OCI-LY7 (cell line): ENCODE measurements at places on chromosomes 12 and 14.
A peak's percentile ranks its signal among the peaks of the same experiment; 100 is the strongest.

DNA sequence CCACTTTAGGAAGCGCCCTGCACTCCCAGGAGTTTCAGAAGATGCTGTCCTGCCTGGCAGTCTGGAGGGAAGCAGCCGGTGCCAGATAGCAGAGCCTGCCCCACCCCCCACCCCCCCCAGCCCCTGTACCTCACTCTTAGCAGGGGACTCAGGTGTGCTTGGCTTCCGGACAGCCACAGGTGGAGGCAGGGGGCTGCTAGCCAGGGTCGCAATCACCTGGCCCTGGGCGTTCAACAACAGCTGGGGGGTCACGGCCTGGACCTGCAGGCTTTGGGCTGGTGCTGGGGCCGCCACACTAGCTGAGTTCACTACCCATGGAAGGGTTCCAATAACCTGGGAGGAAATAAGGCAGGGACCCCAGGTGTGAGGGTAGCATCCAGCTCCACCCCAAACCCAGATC lies 22.0 kb downstream of the POU6F1 start:
- DNase-seq = no peak

DNA sequence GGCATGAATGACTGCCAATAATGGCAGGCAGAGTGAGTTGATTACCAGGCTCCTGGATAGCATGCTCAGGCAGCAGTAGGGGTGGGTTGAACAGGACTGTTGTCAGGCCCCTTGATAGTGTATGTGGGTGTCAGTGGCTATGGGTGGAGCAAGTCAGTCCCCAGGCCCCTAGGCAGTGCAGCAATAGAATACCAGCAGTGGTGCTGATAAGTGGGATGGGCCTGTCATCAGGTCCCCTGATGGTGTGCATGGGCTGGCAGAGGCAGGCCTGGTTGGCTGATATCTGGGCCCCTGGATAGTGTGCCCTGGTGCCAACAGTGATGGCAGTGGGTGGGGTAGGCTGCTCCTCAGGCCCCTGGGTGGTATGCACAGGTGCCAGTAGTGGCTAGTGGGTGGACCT lies 32.4 kb downstream of the SMCO2 start:
- DNase-seq = no peak

- no peak for DNase-seq
Measured at GRCh38 chr14:52006361-52006760, 17.0 kb downstream of the RTRAF start.

DNA sequence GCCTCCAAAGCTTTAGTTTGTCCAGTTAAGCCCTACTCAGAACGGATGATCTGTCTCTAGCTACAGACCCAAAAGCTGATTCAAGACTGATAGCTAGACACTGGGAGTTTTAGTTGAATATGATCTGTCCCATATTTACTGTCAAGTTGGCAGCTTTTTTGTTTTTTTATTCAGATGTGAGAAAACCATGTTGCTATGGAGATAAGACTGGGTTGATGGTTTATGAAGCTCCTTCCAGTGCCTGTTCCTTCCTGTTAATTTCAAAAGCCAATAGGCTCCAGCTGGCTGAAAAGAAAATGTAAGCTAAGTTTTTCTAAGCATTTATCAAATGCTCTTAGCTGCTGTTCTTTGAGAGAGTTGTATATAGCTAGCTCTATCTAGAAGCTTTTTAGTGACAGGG lies 4.7 kb downstream of the DYNLL1 start:
- no peak for DNase-seq

- DNase-seq = peak; percentile 15
Measured at GRCh38 chr12:89468648-89469326, 55.8 kb downstream of the GALNT4 start.

GRCh38 chr14:50530358-50530757 lies 2.0 kb downstream of the MAP4K5 start:
- DNase-seq = no peak

DNA sequence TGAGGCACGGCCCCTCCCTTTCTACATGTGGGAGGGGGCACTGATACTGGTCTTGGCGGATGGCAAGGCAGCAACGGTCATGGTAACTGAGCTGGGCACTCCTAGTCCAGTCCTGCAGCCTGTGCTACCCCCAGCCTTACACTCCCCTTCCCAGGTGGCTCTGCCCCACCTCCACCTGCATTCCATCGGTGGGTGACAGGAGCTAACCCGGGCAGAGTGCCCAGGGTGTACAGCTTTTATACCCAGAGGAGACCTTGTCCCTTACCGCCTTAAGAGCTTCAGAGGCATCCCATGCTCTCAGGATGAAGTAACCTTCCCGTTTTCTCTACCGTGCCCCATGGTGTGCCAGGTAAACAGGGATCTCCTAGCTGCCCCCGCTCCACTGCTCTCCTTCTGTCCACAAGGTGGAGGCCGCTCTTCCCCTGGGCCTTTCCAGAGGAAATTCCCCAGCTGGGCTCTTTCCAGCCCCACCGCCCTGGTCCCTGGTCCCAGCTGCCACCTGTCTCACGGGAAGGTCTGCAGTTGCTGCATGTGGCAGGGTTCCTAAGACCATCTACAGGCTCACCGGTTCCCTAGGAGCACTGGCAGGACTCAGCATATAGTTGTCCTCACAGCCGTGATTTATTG lies 20.5 kb downstream of the BRI3BP start:
- no peak for DNase-seq

DNA sequence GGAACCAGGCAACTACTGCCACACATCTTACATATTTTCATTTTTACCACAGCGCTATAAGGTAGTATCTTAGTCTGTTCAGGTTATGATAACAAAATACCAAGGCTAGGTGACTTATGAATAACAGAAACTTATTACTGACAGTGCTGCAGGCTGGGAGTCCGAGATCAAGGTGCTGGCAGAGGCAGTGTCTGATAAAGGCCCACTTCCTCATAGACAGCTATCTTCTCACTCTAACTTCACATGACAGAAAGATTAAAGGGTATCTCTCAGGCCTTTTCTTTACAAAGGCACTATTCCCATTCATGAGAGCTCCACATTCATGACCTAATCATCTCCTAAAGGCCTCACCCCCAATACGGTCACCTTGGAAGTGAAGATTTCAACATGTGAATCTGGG lies 59.8 kb upstream of the MDM1 start:
- DNase-seq = no peak

GRCh38 chr12:107775093-107775721 lies 703 bp downstream of the ASCL4 start:
- no peak for DNase-seq

DNA sequence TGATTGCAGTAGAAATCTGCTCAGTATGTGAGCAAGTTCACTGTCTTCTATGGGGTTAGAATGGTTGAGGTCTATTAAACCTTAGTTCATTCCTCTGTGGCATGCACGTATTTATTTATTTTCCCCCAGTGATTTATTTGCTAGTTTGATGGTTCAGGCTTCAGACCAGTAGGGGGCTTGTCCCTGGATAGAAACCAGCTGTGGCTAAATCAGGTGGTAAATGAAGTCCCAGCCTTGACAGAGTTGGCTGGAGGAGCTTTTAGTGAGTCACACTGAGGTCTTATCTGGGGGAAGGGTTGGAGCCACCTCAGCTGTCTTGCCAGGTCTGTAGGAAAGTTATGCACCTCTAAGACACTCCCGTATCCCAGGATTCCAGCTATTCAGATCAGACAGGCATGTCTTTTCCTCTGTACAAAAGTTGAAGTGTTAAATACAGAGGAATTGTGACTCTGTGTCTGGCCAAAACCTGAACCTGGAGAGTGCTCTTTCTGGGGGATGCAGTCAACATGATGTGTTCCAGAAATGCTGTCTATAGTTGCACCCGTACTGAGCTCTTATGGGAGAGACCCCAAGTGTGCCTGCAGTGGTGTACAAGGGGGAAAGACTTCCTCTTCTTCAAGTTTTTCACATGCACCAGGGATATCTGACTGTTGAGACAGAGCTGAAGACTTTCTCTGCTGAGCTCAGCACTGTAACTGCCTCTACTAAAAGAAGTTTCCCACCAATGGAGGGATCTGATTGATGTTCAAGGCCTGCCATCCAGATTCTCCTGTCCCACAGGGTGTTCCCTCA lies 1322.1 kb downstream of the TMEM121 start:
- peak; percentile 90 for DNase-seq

DNA sequence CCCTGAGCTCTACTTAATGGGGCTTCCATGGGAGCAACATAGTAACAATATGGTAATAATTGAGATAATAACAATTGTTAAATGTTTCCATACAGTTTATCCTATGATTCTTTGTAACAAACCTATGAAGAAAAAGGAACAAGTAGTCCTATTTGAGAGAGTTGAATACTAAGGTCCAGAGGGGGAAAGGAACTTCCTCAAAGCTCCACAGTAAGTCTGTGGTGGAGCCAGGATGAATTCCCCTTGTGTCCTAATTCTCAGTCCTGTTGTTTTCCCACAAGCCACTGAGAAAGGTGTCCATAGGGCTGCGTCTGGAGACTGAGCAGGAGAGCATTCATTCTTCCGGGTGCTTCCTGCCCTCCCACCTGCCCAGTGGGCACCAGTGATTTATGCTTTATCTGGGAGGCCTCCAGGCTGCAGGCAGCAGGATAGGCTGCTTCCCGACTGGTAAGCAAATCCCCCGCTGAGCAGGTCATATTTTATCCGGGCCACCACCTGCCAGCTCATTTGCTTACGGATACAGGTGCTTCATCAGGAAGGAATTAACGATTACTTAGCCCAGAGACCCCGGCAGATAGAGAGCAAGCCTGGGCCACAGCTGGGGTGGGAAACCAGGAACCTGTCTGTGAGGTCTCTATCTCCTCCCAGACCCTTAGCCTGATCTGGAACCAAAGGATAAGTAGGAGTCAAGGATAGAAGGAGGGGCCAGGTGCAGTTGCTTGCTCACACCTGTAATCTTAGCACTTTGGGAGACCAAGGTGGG lies 33.9 kb upstream of the FAM222A start:
- DNase-seq = no peak

GRCh38 chr12:29167988-29168387 lies 18.9 kb downstream of the FAR2 start:
- DNase-seq = no peak

DNA sequence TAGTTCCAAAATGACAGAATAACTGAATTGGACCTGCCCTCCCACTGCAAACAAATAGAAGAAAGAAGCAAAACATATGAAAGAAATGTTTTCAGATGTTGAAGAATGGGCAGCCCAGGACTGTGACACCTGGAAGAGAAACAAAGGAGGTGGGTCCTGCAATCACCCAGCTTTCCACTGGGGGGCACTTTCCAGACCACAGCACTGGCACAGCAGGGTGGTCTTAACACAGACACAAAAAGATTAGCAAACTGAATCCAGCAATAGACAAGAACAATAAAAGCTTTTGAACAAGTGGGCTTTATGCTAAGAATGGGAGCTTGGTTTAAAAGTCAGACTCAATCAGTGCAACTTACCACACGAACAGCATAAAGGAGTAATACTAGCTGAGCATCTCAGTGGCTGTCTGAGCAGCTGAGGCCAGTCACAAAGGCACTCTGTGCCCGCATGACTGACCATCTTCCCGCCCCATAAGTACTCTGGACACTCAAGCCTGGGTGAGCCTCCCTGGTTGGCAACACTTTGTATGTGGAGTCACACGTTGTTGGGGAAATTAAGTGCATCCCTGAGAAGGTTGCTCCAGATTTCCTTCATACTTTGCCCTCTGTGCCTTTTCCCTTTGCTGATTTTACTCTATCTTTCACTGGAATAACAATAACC lies 27.7 kb downstream of the JKAMP start:
- peak; percentile 29 for DNase-seq

DNA sequence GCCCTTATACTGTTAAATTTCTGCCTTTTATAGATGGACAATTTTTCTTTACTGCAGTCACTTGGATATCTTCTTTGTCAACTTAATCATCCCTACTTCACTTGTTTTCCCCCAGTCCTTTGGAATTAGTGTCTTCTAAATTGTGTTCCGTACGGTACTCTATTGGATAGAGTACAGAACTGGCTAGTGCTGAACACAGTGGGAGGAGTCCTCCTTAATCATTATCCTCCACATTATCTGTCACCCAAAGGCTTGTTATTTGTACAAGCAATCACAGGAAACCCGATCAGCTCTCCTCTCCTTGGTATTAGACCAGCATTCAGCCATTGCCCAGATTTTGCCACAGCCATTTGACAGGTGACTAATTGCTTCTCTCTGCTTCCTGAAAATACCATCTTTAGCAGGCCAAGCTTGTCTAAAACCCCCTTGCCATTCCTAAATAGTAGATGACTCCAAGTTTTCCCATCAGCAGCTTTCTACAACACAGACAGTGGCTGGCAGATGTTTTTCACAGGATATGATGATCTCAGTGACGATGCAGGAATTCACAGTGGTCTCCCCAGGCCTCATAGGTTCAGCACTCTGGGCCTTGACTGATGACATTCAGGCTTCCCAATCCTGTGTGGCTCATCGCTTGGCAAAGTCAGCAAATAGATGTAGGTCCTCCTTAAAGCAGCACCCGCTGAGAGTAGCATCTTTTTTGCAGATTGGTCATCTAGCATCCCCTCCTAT lies 216.0 kb upstream of the RGS6 start:
- DNase-seq = no peak

GRCh38 chr14:94021001-94021400 lies 5.1 kb upstream of the OTUB2 start:
- DNase-seq = no peak

DNA sequence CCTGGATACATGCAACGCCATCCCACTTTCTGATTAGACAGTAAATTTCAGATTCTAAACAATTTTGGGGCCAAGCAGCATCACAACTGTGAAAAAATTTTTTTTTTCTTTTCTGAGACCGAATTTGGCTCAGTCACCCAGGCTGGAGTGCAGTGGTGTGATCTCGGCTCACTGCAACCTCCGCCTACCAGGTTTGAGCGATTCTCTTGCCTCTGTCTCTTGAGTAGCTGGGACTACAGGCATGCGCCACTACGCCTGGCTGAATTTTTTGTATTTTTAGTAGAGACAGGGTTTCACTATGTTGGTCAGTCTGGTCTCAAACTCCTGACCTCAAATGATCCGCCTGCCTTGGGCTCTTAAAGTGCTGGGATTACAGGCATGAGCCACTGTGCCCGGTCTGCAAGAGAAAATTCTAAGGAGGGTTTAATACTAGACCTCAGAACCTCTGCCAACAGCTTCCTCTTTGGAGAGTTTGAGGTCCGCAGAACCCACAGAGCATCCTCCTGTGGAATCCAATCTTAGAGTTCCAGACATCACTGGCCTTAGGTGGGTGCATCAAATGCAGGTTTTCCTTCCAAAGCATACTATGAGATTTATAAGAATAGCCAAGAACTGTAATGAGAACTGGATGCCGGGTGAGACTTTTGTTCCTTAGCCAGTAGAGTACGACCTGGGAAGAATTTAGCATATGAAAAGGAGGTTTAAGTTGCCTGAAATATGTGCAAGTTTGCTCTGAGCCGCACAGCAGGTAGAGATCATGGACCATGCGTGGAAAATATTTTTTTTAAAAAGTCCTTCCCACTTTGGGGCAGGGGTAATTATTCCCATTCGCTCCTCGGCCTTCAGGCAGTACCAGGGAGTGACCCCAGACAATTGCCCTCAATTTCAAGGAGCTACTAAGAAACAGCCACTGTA lies 7.8 kb upstream of the PHC1 start:
- DNase-seq = no peak
